NCI-H526 (cell line): ENCODE measurements at places on chromosomes 7 and 10.

- no peak for DNase-seq
Observed at GRCh38 chr10:102504976-102505300, 1.2 kb downstream of the SUFU start.

DNA sequence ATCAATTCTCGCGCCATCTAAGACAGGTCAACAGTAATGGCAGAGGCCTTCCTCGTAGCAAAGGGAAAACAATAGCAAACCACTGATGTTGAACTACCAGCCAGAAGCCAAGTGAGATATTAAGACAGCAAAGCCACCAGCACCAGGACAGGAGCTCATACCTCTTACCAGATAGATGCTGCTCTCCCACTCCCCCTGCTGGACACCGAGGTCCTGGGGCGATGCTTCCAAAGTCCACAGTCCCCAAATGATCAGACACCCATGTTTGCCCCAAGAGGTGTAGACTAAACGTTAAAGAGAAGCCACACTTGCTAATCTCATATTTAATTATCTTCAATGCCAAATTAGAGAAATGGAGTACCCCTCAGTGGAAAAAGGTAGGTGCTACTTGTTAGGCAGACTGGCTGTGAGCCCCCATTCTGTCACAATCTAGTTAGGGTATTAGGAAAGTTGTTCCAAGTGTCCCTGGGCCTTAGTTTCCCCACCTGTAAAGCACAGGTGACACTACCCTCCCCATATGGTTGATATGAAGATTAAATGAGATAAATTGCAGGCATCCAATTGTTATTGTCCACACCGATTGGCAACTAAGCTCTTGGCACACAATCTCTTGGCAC lies 39.9 kb downstream of the TOMM7 start:
- DNase-seq: peak; percentile 69

- DNase-seq: no peak
Observed at GRCh38 chr10:78175444-78176015, 141.9 kb downstream of the RPS24 start.

GRCh38 chr10:3735175-3735574 lies 49.8 kb downstream of the KLF6 start:
- DNase-seq: peak; percentile 0
